ENCODE measurements at places on chromosomes 2 and 18. TPM values are rescaled to one million over a fixed set of nuclear protein-coding genes. Genes with fewer than 3 reads are reported as not detected.

- peak; percentile 86 for DNase-seq
Measured at GRCh38 chr2:28338046-28338817, 54.4 kb upstream of the FOSL2 start.

- no peak for DNase-seq
Measured at GRCh38 chr2:232890896-232891601, 21.0 kb downstream of the SNORC start.

DNA sequence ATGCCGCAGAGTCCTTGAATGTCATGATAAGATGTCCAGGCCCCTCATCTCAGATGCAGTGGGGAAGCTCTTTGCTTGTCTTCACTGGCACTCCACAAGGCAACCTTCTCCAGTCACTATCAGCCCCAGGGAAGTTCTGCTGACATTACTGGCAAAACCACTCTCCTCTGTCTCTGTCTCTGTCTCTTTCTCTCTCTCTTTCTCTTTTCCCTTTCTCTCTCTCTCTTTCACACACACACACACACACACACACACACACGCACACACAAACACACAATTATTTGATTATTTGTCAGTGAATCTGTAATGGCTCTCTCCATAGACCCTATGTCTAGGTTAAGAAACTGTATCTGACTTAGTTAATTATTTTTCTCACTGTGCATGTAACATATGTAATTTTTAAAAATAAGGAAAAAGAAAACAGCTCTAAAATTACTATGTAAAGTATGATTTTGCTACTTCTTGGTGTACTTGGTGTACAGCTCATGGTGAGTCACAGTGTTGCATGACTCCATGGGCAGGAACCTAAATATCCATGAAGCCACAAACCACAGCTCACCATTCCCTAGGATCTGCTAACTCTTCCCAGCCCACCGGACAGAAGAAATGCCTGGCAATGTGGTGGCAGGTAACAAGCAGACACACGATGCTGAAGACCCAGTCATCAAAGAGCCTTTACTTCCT lies 594.9 kb upstream of the ID2 start:
- no peak for DNase-seq

ERICH2 gene
- total RNA-seq: 1.2 TPM

- DNase-seq: no peak
Measured at GRCh38 chr2:49154140-49154539, at the start of gene FSHR. TSS of gene FSHR (minus strand) at chr2:49154515. CDS start at chr2:49154417, 98 bp downstream.

SATB2 gene
- total RNA-seq: 2.4 TPM

GRCh38 chr2:187612857-187613256 lies 58.6 kb upstream of the TFPI start:
- DNase-seq: no peak

- no peak for DNase-seq
Measured at GRCh38 chr18:8984131-8984721, 118.3 kb upstream of the NDUFV2 start.

GRCh38 chr2:240506406-240507059 lies 51.3 kb downstream of the ANKMY1 start:
- no peak for DNase-seq

DNA sequence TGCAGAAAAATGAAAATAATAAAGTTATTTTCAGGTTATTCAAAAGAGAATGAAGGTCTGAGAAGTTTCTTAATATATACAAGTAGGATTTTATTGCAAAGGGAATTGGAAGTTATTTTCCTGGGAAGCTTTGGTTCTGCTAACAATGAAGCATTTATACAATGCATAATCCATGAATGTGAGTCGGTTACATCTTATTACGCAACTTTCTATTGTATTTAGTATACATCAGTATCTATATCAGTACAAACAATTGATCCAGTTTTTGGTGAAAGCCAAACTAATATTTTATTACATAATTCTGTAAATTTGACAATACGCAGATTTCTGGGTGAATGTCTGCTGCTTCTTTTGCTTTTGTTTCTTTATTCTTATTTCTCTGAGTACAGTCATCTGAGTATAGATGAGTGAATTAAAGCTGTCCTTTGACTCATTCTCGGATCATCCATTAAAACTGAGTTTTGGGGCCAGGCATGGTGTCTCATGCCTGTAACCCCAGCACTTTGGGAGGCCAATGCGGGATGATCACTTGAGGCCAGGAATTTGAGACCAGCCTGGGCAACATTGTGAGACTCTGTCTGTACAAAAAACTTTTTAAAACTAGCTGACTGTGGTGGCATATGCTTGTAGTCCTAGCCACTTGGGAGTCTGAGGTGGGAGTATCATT lies 108.5 kb downstream of the SOCS6 start:
- DNase-seq: no peak

DNA sequence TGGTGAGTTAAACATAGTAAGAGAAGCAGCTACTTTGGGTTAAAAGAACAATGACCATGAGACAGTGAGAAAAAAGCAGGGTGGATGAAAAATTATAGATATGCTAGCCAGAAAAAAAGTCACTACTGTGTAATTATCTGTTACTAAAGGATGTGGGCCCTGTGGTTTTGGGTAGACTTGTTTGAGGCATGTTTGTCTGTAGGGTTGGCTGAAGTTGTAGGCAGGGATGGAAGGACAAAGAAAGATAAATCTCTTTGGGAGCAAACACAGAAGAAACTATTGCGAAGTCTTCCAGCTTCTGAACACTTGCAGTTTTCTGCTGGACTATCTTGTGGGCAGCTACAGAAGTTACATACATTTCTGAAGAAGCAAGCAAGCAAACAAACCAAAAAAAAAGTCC lies 28.2 kb downstream of the RND3 start:
- DNase-seq: no peak

DNA sequence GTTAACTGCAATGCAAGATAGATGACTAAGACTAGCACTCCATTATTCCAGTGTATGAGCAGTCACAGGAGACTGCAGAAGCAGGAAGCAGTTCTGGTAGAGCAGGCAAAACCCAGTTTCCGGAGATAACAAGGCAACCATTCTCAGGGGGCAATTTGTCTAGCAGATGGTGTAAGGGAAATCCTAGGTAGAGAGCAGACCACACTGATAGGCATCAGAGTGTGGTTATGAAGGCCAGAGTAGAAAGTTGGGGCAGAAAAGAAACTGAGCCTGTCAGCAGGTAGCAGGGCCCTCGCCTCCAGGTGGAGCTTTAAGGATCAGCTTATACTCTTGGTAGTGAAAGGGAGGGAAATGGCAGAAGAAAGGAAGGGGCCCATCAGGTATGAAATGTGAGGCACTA lies 164.4 kb downstream of the PDE11A start:
- no peak for DNase-seq

EMILIN1 gene
- 46.6 TPM for total RNA-seq

UGT1A5 gene
- total RNA-seq: not detected

DNA sequence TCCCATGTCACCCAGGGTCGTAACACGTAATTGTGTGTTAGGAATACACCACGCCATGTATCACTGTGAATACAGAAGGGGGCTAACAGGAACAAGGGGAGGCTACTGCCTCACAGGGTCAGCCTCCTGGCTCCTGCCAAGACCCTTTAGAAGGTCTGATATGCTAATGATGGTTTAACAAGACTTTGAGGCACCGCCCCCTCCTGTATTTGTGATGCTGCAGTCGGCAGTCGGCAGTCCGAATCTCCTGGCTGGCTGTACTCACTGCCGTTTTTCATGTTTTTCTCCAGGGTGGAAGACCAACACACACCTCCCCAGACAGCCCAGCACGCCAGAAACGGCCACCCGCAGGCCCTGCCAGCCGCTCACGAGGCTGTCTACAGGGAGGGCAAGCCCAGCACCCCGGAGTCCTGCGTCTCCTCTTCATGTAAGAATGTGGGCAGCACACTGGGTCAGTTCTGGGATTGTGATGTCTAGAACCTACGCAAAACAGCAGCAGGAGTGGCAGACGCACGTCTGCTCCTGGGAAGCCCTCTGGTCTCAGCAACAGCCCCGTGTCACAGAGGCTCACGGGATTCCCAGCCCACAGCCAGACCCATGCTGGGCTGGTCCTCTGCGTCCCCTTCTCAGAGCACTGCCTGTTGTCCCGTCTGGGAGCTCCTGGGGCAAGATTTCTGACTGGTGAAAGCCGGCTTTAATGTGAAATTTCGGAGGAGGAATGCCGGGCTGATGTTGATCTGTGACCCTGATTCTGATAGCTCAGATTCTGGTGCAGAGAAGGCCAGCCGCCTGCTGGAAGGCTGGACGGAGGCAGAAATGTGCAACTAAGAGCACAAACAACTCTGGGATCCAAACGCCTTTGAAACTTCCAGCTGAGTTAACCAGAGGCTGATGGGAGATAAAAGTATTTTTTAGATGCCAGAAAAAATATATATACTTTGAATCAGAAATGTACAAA lies 39.7 kb upstream of the B3GNT7 start:
- DNase-seq: no peak

GRCh38 chr18:13539050-13539449 lies 187.3 kb downstream of the FAM210A start:
- no peak for DNase-seq

LCT gene
- total RNA-seq: not detected

DNA sequence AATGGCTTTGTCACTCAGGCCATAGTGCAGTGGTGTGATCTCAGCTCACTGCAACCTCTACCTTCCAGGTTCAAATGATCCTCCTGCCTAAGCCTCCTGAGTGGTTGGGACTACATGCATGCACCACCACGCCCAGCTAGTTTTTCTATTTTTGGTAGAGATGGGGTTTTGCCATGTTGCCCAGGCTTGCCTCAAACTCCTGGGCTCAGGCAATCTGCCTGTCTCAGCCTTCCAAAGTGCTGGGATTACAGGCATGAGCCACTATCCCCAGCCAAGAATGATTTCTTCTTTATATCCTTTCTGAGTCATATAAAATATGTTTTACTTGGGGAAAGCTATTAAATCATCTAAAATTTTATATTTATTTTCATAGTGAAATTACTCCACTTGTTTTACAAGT lies 61.3 kb downstream of the CYBRD1 start:
- no peak for DNase-seq

GRCh38 chr2:127873707-127874303 lies 12.0 kb downstream of the AMMECR1L start:
- DNase-seq: no peak

GRCh38 chr2:190791347-190791975 lies 89.2 kb upstream of the GLS start:
- peak; percentile 85 for DNase-seq

RHBDD1 gene
- total RNA-seq: 38.1 TPM

GRCh38 chr2:164737612-164738081 lies 104.0 kb downstream of the COBLL1 start:
- peak; percentile 50 for DNase-seq

GRCh38 chr2:159226608-159227385 lies 59.7 kb downstream of the WDSUB1 start:
- DNase-seq: no peak

SLC8A1 gene
- total RNA-seq: 590 TPM

PIEZO2 gene
- 1.7 TPM for total RNA-seq

FASTKD1 gene
- 66.4 TPM for total RNA-seq

GRCh38 chr2:111678651-111679050 lies 205.3 kb downstream of the ANAPC1 start:
- DNase-seq: no peak

GRCh38 chr2:188291617-188292347 lies at the start of gene GULP1:
TSS of gene GULP1 (plus strand) at chr2:188291874. CDS start at chr2:188477703, 185,829 bp downstream.
- DNase-seq: peak; percentile 83

DNA sequence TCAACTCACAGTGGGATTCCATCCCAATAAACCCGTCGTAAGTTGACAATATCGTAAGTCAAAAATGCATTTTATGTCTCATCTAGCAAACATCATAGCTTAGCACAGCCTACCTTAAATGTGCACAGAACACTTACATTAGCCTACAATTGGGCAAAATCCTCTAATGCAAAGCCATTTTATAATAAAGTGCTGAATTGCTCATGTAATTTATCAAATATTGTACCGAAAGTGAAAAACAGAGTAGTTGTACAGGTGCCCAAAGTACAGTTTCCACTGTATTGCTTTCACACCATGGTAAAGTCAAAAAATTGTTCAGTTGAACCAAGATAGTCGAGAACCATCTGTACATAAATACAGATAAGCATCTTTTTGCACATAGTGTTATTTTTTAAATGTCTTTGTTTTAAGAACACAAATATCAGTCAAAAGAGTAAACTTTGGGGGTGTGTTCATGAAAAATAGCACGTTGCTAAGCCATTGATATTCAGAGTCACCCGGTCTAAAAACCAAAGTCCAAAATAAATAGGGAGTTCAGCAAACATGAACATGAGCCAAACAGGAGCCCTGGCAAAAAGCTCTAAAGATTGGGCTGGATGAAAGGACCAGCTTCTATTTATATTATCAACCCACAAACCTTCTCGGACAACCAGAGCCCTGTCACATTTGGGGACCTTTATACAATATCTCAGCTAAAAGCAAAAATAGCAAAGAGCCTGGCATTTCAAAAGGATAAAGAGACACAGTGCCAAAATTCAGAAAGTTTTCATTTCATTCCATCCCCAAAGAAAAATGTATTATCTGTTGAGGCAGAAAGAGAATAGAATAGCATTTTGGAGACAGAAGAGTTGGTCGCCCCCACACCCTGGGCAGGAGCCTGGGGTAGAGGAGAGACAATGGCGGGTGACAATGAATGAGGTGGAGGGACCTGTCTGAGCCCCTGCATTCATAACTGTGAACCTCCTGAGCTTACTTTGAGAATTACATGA lies 105.9 kb upstream of the SH3BP4 start:
- DNase-seq: no peak

MOB1A gene
- total RNA-seq: 79.7 TPM

CCDC85A gene
- 4.9 TPM for total RNA-seq

- no peak for DNase-seq
Measured at GRCh38 chr2:160450486-160450885, 43.1 kb downstream of the RBMS1 start.

CAVIN2 gene
- 145 TPM for total RNA-seq

ERFE gene
- not detected for total RNA-seq

DNA sequence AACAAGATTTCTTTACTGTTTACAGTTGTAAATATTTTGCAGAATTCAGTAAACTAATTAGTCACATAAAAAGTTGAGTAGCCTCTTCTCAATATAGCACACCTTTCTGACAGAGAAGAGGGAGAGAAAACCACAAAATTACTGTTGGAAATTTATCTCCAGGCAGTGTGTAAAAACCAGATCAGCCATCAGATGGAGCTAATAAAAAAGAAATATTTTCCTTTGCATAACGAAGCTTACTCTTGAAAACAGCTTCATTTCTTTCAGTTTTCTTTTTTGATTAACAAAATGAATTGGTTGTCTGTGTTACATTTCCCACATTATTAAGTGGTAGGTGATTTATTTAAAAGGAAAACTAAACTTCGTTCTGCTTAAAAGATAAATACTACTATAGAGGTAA lies 259.3 kb upstream of the KCNJ3 start:
- DNase-seq: no peak

GRCh38 chr2:100767224-100767653 lies 52.7 kb upstream of the NPAS2 start:
- no peak for DNase-seq
